ENCODE measurements at places on chromosomes 13 and 19.
A peak's percentile ranks its signal among the peaks of the same experiment; 100 is the strongest.

GRCh38 chr19:12984683-12985048 lies 10.6 kb upstream of the NFIX start:
- no peak for DNase-seq

DNA sequence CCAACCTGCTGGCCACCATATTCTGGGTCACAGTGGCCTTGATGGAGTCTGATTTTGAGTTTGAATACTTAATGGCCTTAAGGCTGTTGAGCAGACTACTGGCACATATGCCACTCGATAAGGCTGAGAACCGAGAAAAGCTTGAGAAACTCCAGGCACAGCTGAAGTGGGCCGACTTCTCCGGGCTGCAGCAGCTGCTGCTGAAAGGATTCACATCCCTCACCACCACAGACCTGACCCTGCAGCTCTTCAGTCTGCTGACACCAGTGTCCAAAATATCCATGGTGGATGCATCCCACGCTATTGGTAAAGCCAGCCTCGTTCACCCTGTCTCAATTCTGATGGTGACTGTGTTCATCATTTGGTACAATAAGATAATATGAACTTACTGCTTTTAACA lies 77.5 kb downstream of the ZAR1L start:
- no peak for DNase-seq

- DNase-seq = peak; percentile 59
Measured at GRCh38 chr19:15332311-15332996, at the start of gene BRD4. TSS of gene BRD4 (minus strand) at chr19:15332539. CDS start at chr19:15273099, 59,440 bp downstream.

GRCh38 chr19:1392407-1392806 lies 8.7 kb downstream of the NDUFS7 start:
- no peak for DNase-seq

DNA sequence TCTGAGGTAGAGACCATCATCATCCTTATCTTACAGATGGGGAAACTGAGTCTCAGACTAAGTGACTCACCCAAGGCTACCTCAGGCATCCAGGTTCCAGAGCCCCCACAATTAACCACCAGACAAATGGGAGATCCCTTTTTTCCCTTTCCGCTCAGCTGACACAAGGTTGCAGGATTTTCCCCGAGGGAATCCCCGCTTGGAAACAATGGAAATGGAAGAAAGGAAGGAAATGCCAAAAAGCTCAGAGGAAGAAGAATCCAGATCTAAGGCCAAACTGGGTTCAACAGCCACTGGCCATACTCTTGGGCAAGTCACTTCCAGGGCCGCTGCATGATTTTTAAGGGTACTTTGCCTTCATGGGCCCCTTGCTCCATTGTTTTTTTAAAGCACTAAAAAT lies 1.6 kb downstream of the ZNF71 start:
- DNase-seq = no peak

GRCh38 chr19:36151144-36152018 lies 866 bp downstream of the COX7A1 start:
- peak; percentile 37 for DNase-seq

Measured in EH (cell line).